ENCODE measurements at places on chromosomes 3 and 15.
A peak's percentile ranks its signal among the peaks of the same experiment; 100 is the strongest.

DNA sequence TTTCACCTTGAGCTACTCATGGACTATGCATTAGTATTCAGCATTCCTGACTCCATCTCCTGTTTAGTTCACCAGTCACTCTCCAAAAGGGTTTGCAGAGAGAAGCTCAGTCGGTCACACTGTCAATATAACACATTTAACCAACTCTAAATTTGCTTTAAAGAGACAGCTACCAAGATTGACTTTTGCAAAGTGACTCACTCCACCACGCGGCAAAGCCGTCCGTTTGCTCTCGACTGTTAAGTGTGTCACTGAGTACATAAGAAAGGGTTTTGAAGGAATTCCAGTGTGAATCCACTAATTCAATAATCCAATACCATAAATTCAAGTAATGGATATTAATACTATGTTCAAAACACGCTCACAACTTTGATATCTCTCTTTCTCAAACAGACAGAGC, 1006.7 kb upstream of the NR2F2 start:
- no peak for DNase-seq

- DNase-seq, result no peak
These were observed 119.6 kb downstream of the ABI3BP start for GRCh38 chr3:100873611-100874010.

DNA sequence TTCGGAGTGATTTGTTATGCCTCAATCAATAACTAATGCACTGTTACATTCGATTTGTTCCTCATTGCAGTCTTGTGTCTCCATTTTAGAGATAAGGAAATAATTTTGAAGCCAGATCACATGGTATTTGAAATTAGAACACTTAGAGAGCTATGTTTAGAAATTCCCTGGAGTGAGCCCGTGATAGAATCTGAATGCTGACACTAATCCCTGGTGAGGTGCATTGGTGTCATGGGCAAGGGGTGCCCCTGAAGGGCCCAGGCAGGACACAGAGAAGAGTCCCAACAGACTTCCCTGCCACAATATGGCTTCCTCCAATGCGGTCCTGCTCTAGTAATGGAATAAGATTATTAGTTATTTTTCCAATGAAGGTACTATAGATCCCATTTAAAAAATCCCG, 223.0 kb downstream of the NR2F2 start:
- DNase-seq, result no peak

DNA sequence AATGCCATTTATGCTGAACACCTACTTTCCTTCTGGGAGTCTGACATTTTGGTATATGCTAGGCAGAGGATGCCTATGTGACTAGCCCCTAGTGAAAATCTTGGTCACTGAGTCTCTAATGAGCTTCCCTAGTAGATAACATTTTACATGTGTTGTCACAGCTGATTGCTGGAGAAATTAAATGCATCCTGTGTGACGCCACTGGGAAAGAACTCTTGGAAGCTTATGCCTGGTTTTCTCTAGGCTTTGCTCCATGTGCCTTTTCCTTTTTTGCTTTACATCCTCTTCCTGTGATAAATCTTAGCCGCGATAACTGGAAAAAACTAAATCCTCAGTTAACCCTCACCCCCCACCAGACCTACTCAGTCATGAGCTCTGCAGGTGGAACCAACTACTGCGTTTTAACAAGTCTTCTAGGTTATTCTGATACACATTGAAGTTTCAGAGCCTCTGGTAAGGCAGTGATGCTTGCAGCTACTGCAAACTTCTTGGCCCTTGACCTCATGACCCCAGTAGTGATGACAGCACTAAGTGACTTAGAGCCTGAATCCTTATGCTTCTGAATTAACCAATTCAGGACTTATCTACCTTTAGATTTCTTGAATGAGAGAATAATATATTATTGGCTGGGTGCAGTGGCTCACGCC, 292.4 kb upstream of the SOX14 start:
- no peak for DNase-seq

DNA sequence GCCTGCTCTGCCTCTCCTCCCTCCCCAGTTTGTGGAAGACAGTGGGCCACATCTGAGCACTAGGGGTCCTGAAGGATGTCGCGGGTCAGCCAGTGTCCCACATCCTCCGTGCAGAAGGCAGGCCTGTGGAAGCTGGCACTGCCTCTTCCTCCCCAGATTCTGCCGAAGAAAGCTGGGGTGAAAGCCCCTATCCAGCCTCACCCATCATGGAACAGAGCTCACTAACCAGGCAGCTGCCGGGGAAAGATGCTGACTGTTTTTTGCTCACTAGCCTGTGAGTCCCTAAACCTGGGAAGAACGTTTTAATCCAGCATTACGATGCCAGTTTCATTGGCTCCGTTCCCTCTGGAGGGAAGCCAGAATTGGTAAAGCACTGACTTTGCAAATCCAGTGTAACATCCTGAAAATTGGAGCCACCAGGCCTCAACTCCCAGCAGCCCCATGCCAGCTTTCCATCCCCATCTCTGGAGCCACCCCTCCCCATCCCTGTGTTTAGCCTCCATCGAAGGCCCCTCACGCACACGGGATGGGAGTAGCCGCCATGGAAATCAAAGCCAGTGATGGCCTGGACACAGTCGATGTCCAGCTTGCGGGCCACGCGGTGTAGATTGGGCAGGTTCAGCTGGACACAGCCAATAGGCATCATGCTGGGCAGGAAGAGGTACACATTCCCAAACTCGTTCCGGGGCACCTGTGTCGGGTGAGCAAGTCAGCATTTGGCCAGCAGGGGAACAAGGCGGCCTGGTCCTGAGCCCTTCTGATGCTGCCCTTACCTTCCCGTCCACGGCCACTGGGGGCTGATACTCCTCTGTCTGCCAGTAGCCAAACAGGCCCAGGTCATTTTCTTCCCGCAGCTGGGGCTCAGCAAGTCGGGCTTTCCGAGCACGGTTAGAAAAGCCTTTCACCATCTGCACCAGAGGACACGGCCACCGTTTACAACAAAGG, 23.5 kb downstream of the TMEM43 start:
- no peak for DNase-seq

- DNase-seq, result no peak
These were observed 45.8 kb upstream of the CDAN1 start for GRCh38 chr15:42782716-42783115.

GRCh38 chr15:41904541-41905005, 10.7 kb upstream of the SPTBN5 start:
- peak; percentile 46 for DNase-seq

- no peak for DNase-seq
These were observed 48.9 kb upstream of the CPNE4 start for GRCh38 chr3:132083583-132084279.

DNA sequence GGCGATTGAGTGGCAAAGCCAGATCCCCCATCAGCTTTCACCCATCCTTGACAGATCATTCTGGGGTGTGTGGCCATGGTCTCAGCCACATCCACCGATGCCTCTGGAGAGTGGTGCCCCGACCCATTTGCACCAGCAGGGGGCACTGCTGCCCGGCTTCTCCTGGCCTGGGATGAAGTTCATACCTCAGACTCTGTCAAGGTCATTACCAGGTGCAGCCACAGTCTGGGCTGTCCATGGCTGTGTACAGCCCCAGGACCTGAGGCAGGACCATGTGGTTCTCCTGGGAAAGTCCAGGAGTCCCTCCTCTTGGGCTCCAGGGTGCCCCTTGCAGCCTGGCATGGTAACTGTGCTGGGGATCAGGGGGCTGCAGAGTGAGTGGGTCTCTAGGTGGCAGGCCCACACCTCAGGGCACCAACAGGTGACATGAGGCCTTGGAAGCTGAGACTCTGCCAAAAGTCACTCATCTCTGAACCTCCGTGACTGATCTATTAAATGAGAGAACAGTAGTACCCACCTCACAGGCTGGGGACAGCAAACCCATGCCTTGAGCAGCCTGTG, 67.2 kb downstream of the CACNA2D2 start:
- no peak for DNase-seq

GRCh38 chr3:46276497-46277099, 34.3 kb downstream of the CCR3 start:
- no peak for DNase-seq

- no peak for DNase-seq
These were observed 112.4 kb upstream of the DCBLD2 start for GRCh38 chr3:99013777-99014315.

GRCh38 chr15:83545804-83546511, 98.8 kb downstream of the SH3GL3 start:
- no peak for DNase-seq

DNA sequence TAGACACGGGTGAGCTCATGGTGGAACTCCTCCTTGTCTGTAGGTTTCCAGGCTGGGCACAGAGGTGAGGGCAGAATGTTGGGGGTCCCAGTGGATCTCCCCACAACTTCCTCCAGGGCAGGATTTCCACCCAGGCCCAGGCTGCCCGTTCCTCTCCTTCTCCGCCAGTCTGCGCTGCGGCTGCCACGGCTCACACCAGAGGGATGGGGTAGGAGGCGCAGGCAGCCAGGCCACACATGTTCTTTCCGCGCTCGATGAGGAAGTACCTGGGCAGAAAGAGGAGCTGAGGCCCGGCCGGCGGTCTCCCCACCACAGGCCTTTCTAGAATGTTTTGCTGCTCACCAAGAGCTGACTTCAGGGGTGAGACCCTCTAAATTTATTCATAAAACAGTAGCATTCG, 22.9 kb downstream of the CTSH start:
- no peak for DNase-seq

DNA sequence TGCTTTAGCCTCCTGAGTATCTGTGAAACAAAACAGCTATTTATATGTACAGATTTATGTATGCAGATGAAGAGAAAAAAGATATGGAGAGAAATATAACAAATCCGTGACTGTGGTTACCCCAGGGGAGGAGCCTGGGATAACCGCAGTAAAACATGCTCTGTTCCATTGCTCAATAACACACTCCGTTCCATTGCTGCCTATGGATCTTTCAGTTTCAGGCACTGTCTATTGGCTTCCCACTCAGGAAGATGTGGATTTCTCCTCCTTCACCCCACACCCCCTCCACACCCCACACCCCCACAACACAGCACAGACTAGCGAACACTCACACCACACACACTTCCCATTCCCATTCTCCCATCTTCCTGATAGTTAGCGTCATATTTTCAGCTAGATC, 47.9 kb downstream of the CDCP1 start:
- no peak for DNase-seq

- no peak for DNase-seq
These were observed 516.5 kb downstream of the NLGN1 start for GRCh38 chr3:173913974-173914421.

DNA sequence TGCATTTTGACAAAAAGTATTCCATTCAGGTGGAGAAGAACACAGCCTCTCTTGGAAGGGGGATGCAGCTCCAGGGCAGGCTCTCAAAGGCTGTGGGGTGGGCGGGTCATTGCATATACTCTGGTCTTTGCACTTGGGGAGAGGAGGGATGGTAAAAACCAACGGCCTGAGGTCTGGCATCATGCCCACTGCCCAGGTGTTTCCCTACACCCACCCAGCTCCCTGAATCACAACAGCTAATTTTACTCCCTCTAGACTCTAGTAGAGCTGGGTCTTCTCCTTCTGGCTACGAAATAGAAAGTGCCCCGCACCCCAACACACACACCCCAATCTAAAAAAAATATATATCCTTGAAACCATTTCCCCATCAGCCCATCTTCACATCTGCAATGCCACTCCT, 1.0 kb downstream of the MYLK start:
- no peak for DNase-seq

DNA sequence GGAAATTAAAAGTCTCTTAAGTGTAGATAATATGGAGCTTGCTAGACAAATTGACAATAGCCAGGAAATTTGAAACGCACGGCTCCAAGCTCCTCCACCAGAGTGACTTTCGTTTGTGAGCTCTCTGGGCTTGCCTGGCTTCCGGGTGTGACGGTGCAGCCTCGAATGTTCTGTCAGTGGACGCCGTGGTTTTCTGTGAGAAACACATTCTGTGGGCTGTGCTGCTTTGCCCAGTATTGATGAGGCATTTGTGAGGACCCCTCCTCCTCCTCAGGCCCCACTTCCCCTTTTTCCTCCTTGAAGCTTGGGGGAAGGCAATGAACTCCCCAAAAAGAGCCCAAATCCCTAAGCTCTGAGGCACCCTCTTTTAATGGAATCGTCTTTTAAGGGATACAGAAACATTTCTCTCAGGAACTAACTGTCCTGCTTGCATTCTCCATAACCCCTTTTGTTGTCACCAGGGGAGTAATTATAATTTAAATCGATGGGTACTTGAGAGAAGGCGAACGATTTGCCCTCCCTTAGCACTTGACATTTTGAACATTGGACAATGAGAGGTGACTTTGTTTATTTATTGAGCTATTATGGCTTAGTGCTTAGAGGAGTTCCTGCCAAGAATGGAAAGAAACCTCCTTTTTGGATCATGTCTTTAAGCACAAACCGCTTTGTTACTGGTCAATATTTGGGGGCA, 40.8 kb downstream of the POLR2M start:
- DNase-seq, result peak; percentile 28

GRCh38 chr3:13808550-13808949, 71.3 kb downstream of the WNT7A start:
- DNase-seq, result no peak

GRCh38 chr3:134260987-134261386, 10.3 kb upstream of the RYK start:
- no peak for DNase-seq

- no peak for DNase-seq
These were observed 400.1 kb downstream of the GRM7 start for GRCh38 chr3:7260975-7261374.

DNA sequence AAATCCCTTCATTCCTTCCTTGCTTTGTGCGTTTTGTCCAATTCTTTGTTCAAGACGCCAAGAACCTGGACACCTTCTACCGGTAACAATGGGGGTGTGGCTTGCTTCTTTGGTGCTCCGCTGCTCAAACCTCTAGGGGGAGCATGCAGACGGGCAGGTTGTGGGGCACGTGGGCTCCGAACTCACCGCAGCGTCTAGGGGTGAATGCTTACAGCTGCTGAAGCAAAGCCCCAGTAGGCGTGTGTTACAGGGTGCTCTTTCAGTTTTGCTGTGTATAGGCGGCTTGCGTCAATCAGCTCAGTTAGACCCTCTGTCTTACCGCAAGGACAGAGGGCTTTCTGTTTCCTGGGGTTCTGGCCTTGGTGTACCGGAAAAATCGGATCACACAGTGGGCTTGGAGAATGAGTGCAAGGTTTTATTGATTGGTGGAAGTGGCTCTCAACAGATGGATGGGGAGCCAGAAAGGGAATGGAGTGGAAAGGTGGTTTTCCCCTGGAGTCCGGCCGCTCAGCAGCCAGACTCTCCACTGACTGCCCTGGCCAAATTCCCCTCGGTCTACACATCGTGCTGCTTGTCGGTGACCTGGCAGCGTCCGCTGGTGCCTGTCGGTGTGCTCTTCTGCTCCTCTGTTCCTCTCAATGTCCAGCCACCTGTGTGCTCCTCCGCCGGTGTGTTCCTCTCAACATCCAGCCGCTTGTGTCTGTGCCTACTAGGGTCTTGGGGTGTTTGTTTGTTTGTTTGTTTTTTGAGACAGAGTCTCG, 1.2 kb upstream of the LRRC34 start:
- no peak for DNase-seq

- no peak for DNase-seq
These were observed 56.9 kb downstream of the CYP19A1 start for GRCh38 chr15:51281368-51281967.

DNA sequence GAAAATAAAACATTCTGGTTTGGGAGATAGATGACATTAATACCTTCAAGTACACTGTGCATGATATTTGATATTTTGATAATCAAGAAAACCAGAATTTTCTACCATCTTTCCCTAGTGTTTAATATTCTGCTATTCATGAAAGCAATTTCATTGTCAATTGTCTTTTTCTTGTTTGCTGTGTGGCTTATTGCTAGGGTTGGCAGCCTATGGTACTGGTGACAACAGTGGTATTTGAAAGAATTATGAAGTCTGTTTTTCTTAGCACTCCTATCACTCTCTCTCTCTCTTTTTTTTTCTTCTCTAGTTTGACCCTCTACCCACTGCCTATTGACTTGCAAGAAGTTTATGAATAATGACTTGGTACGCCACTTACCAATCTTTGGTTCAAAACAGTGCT, 15.4 kb downstream of the RNF13 start:
- no peak for DNase-seq
